ENCODE measurements at places on chromosomes 6 and 20. TPM values are rescaled to one million over a fixed set of nuclear protein-coding genes. Genes with fewer than 3 reads are reported as not detected.

DNA sequence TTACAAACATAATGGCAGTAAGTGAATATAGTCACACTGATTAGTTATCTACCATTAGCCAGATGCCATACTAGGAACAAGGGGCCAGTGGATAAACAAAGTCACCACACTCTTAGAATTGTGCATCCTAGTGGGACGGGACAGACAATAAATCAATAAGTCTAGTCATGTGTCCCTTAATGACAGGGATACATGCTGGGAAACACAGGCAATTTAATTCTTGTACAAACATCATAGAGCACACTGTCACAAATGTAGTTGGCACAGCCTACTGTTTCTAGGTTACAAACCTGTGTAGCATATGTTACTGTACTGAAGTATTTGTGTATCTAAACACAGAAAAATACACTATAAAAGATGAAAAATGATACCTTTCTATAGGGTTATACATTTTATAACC, 123.0 kb upstream of the FAM184A start:
- DNase-seq = no peak

GRCh38 chr6:89217299-89217910, at the start of gene GABRR1:
Gene GABRR1 (minus strand): TSS chr6:89217358. CDS start chr6:89217322, 36 bp downstream.
- no peak for DNase-seq

- no peak for DNase-seq
These were observed 52.3 kb downstream of the ZFAND3 start for GRCh38 chr6:37871616-37872372.

DNA sequence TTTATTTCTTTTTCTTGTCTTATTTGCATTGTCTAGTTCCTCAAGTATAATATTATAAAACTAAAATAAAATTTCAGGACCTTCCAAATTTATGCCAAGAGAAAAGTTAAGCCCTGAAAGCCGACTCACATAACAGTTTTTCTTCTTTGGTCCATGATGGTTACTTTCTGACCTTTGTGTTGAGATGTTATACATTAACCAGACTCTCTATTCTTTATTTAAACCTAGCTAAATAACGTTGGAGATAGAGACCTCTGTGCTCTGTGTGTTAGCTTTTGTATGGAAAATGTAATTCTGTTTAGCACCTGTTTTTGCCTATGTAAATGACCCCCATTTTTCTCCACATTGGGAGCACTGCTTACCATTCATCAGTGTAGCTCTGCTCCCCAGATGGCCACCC, 352.4 kb downstream of the CD109 start:
- DNase-seq = no peak

Gene EDN3
- 22.7 TPM for total RNA-seq

- no peak for DNase-seq
These were observed 48.2 kb downstream of the PTPRA start for GRCh38 chr20:2921506-2921905.

DNA sequence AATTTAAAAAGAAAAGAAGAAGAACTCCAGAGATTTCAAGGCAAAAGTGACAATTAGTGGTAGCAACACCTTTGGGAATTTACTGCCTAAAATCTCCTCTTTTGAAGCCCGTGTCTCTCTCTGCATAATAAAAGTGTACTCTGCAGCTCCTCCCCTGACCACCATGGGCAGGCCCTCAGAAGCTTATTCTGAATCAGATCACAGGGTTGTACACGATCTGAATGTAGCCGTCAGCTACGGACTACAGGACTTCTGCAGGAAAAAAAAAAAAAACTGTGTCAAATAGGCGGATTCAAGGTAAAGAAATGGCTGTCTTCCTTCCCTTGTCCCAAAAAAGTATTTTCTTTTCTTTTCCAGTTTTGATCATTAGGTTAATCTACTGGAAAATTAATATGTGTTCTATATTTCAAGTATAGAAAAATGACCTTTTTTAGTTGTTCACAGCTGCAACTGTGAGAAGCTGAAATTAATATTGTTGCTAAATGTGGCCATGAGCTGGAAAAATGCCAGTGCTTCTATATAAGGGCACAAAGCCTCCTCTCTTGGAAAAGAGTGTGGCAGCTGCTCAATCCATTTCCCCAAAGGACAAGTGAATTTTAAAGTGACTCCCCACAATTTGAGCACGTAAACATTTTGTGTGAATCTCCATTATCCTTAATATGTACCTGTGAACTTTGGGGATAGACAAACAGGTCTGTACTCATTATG, 397.4 kb downstream of the C6orf118 start:
- DNase-seq = peak; percentile 93

Gene IL17F
- total RNA-seq = not detected

- DNase-seq = no peak
These were observed 117.2 kb upstream of the CD93 start for GRCh38 chr20:23203310-23203709.

DNA sequence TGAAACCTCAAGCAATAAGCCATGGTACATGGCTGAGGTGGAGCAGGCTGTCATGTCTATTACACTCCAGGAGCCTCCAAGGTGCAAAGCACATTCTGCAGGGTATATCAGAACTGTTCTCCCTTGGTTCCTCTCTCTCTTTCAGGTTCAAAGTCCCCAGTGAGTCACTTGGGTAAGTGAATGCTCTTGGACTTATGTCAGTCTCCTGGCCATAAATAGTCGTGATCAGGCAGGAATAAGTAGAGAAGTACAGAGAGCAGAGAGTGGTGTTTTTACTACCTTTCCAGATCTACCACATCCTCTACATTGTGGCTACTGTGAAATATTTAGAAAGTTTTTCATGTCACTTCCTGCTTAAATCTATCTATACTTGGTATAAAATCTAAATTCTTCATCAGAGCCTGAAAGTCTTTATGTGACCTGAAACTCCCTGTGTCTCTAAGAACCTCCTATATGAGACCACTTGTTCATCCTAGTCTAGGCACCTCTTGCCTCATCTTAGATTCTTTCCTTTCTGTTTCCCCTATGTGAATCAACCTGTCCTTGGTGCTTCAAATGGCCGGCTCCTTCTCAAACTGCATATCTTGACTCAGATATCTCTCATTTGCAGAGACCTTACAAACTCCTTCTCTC, 1077.6 kb upstream of the MAP3K7 start:
- DNase-seq = no peak

Gene XKR7
- total RNA-seq = under 0.01 TPM

Gene USP49
- 4.1 TPM for total RNA-seq

Gene FAM209A
- total RNA-seq = not detected

Gene DYNLT2
- 5.7 TPM for total RNA-seq

Gene MAP3K7
- total RNA-seq = 39.4 TPM

DNA sequence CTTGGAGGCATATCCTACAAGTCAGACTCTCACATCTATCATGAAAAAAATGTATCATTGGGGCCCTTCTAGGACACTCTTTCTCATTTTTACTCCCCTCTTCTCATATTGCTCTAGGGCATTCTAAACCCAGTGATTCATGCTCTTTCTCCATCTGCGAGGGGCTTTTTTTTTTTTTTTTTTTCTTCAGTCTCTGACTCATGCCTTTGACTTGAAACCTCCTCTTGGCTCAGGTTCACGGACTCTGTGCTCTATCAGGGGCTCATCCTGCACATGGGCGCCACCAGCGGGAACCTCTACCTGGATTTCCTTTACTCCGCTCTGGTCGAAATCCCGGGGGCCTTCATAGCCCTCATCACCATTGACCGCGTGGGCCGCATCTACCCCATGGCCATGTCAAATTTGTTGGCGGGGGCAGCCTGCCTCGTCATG, 17.8 kb downstream of the SLC22A1 start:
- peak; percentile 17 for DNase-seq

Gene LST1
- 1.5 TPM for total RNA-seq

DNA sequence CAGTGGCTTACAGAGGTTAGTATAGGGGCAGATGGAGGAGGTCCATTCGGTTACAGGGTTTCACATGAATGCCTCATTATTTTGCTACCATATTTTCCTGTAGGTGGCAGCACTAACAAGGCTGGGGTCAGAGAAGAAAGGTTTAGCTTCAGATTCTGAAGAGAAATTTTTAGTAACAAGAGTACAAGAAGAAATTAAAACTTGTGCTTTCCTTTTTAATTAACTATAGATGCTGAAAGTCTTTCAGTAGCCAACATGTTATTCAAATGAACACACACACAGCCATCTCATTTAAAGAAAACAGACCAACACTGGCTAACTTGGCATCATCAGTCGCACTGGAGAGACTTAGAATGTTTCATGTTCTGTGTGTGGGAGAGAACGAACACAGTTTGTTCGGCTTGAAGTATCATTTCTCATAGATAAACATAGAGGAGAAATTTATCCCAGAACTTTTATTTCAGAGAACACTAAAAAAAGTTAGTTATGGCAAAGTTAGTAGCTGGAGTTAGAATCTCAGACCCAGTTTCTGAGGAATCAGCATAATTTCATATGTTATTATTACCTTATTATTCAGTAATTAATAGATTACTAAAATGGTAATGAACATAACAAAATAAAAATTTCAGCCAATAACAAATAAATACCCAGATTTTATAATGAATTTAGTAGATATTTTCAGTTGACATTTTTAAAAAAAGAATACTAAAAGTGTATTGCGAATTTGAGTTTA, 314.0 kb upstream of the RSPO3 start:
- peak; percentile 72 for DNase-seq

DNA sequence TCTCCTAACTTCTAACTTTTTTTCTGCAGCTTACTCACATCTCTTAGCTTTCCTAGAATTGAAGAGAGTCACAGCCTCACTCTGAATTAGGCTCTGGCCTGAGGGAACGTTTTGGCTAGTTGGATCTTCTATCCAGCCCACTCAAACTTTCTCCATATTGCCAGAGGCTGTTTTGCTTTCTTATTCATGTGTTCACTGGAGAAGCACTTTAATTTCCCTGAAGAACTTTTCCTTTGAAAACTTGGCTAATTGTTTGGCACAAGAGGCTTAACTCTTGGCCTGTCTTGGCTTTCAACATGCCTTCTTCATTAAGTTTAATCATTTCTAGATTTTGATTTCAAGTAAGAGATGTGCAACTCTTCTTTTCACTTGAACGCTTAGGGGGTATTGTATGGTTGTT, 138.2 kb upstream of the PLCB4 start:
- peak; percentile 20 for DNase-seq

GRCh38 chr6:163620670-163621330, 206.3 kb downstream of the QKI start:
- no peak for DNase-seq

DNA sequence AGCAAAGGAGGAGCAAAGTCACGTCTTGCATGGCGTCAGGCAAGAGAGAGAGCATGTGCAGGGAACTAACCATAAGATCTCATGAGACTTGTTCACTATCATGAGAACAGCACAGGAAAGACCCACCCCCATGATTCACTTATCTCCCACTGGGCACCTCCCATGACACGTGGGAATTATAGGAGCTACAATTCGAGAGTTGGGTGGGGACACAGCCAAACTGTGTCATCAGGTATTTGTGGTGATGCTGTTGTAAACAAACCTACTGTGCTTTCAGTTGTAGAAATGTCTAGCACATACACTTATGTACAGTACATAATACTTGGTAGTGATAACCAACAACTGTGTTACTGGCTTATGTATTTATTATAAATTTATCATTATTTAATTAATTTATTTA, 128.3 kb downstream of the UTRN start:
- no peak for DNase-seq

DNA sequence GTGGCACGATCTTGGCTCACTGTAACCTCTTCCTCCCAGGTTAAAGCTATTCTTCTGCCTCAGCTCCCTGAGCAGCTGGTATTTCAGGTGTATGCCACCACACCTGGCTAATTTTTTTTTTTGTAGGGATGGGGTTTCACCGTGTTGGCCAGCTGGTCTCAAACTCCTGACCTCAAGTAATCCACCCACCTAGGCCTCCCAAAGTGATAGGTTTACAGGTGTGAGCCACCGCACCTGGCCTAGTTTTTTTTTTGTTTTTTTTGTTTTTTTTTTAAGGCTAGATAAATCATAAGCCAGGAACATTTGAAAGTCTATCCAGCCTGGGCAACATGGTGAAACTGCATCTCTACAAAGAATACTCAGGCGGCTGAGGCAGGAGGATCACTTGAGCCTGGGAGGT, 10.9 kb downstream of the RRP36 start:
- DNase-seq = no peak

GRCh38 chr20:57936636-57937385, 227.0 kb upstream of the PMEPA1 start:
- no peak for DNase-seq

Gene FITM2
- 10.2 TPM for total RNA-seq

GRCh38 chr20:14800707-14801425, 463.5 kb upstream of the FLRT3 start:
- DNase-seq = no peak

GRCh38 chr6:121222656-121223055, 111.6 kb downstream of the TBC1D32 start:
- DNase-seq = peak; percentile 4

Gene TCP11
- total RNA-seq = not detected

- peak; percentile 92 for DNase-seq
These were observed at the start of gene THBS2 for GRCh38 chr6:169253337-169254238. Gene THBS2 (minus strand): TSS chr6:169253846. CDS start chr6:169250784, 3,062 bp downstream.
